ENCODE measurements at places on chromosomes 3 and 15.

- DNase-seq: no peak
These were observed 399.9 kb downstream of the LRTM1 start for GRCh38 chr3:54527953-54528352.

DNA sequence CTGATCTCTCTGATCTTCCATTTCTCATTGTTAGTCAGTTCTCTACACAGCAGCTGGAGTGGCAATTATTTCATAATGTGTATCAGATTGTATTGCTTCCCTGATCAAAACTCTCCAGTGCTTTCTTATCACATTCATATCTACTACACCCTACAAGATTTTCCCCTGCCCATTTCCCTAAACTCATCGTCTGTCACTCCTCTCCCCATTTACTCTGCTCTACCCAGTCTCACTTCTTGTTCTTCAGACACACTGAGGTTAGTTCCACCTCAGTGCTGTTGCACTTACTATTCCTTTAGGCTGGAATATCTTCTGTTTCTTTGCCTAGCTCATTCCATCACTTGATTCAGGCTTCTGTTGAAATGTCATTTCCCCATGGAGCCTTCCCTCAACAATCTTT is 197.1 kb downstream of the SATB1 start:
- DNase-seq: no peak

- no peak for DNase-seq
These were observed 170.5 kb downstream of the KCNAB1 start for GRCh38 chr3:156290924-156291271.

- DNase-seq: no peak
These were observed 43.3 kb downstream of the ZNF609 start for GRCh38 chr15:64503640-64504039.

DNA sequence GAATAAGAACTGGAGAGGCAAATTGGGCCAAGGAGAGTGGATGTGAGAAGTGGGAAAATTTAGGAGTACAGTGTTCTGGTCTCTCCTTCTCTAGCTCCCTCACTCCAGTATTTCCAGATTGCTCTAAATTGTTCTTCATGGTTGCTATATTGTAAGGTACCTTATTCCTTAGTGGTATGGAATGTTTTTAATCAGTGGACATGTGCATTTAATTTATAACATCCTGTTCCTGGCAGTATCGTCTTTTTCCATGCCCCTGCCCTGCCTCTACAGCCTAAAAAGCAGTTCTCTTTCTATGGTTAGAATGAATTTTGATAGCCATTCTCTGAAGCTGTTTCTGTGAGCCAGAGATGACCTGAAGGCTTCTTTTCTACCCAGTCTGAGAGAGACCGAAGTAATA is 180.5 kb downstream of the TCF12 start:
- DNase-seq: no peak

GRCh38 chr3:64506255-64506654 is 181.5 kb downstream of the ADAMTS9 start:
- no peak for DNase-seq

DNA sequence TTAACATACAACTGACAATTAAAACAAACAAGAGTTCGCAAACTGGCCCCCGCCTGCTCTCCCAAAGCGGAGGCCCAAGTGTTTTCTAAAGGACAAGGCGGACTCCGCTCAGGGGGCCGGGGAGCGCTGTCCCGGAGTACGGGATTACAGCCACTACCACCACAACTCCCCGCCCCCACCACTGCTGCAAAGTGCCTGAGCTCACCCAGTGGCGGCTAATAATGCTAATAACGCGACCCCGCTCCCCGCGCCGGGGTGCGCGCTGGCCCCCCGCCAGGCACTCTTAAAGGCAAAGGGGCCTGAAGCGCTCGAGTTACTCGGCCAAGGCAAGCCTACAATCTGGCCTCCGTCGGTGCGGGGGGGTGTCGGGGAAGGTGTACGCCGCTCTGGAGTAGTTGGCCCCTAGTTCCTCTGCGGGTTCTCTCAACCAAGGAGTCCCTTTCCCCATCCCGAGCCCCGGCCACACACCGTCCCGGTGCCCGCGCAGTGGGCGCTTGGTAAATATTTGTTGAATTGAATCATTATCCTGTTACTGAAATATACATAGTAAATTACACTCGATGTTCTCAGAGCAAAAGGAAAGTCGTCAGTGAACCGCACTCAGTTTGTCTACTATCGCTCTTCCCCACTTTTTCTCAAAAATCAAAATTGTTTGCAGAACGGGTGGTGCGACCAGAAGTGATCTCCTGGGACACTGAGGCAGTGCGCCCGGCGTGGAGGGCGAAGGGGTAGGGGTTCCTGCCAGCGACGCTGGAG is 827 bp downstream of the WNT5A start:
- DNase-seq: no peak

DNA sequence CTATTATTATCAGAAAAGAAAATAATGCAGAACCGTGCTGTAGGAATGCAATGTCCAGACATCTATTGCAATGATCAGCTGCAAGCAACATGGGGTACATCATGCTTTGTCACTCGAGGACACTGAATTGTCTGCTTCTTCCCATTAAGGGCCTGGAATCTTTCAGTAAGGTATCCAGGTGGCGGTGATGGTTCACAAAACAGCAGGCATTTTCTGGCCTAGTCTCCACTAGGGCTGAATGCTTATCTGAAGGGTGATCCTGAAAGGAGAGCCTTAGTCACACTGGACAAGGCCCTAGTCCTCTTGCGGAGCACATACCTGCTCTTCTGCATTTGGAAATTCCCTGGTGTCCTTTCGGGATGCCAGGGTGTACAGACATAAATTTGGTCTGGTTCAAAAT is 21.2 kb downstream of the ITPR1 start:
- DNase-seq: no peak

- no peak for DNase-seq
These were observed 3.0 kb downstream of the TMEM207 start for GRCh38 chr3:190446573-190447279.

DNA sequence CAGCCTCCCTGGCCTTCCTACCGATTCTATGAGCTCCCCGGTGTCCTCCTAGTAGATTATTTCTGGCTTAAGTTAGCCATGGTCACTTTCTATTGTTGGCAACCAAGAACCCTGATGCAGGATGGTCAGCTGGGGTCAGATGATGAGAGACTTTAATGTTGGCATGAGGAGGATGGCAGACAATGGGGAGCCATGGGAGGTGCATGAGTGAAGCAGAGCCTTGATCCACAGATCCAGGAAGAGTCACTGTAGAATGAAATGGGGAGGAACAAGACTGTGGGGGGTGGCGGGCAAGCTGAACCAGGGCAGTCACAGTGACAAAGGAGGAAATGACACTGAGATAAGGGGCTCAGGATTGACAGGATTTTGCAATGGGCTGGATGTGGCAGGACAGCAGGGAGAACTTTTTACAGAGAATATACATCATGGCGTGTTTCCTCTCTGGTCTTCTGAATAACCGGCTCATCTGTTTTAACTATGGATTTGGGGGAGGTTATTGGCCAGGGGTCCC is 60.9 kb downstream of the RPLP1 start:
- no peak for DNase-seq
